Activated naive CD4-positive, alpha-beta T cell (primary cell): ENCODE measurements at places on chromosomes 13 and 19.

GRCh38 chr19:2711172-2711874, 8.8 kb upstream of the GNG7 start:
- no peak for DNase-seq

DNA sequence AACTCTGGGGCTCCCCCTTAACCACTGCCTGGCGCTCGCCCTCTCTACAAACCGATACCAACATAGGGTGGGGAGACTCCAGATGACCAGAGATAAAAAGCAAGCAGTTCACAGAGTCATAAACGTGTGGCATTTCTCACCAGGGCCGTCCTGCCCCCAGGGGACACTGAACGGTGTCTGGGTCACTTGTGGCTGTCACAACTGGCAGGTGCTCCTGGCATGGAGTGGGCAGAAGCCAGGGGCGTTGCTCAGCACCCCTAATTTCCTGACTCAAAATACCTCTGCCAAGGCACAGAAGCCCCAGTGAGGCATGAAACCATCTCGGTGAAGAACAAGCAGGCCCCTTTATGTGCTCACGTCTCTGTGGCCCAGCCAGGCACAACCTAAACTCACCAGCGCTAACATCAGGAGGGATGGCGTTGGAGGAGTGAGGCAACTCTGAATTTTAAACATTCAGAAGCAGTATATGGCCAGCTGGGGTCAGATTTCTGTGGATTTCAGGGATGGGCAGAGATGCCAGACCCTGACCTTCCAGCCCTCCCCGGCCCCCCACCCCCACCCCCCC, 1.8 kb downstream of the PIP5K1C start:
- DNase-seq: no peak

DNA sequence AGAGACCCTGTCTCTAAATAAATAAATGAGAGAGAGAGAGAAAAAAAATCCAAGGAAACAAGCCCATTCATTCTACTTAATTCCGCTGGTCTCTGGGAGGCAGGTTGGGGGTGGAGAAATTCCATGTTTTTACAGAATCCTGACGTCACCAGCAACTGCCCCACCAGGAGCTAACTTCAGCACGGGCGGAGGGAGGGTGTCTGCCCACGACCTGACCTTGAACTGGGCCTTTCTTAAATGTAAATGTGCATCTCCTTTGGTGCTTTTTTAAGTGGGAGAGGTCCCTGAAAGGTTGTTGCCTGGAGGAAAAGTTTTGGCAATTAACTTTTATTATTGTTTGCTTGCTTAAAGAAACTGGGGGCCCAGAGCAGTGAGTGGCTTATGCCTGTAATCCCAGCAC, 15.5 kb downstream of the KLF2 start:
- DNase-seq: no peak

DNA sequence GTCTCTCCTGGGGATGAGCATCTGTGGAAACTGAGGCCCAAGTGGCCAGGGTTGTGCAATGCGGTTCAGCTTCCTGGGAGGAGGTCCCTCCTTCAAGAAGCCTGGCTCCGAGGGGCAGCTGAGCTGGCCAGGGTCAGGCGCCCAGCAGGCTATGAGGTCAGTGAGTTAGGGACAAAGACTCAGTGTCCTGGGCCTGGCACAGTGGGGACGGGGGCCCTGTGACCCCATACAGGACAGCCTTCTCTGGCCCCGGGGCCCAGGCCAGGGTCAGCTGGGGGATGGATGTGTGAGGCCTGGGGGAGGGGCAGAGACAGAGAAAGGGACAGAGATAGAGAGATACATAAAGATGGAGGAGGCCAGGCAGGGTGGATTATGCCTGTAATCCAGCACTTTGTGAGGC, 3.0 kb upstream of the IL12RB1 start:
- no peak for DNase-seq

- no peak for DNase-seq
These were observed 128.7 kb downstream of the UGGT2 start for GRCh38 chr13:95924389-95924994.
